ENCODE measurements at places on chromosomes 5 and 9.
A peak's percentile ranks its signal among the peaks of the same experiment; 100 is the strongest.

DNA sequence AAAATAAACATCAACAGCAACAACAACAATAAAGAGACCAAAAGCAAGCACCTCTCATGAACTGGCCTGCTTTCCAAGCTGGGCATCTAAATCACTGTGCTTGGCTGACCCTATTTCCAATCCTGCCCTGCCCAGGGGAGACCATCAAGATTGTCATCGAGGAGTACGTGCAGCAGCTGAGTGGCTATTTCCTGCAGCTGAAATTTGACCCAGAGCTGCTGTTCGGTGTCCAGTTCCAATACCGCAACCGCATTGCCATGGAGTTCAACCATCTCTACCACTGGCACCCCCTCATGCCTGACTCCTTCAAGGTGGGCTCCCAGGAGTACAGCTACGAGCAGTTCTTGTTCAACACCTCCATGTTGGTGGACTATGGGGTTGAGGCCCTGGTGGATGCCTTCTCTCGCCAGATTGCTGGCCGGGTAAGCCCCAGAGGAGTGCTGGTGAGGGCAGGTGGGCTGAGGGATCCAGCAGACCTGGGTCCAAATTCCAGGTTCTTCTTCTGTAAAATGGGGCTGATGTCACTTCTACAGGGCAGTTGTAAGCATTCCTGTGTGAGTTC is 15.6 kb downstream of the PTGS1 start:
- no peak for DNase-seq

DNA sequence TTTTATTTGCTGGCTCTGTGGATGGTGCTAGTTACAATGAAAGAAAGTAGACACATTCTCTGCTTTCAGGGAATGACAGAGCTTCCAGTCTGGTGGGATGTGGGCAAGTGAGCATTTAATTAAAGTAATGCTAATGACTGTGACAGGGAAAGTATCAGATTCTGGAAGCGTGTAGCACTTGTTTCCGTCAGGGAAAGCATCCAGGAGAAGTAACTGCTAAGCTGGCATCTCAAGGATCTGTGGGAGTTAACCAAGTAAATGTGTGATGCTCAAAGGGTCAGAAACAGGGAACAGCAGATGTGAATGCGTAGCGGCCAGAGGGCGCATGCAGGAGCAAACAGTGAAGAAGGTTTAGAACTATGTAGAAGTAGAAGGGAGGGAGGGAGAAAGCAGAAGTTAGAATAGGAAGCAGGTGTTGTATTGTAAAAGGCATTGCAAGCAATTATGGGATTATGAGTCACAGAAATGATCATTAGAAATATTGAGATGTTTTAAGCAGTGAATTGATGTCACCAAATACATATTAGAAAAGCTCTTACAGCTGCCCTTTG is 12.2 kb downstream of the KLHL9 start:
- no peak for DNase-seq

DNA sequence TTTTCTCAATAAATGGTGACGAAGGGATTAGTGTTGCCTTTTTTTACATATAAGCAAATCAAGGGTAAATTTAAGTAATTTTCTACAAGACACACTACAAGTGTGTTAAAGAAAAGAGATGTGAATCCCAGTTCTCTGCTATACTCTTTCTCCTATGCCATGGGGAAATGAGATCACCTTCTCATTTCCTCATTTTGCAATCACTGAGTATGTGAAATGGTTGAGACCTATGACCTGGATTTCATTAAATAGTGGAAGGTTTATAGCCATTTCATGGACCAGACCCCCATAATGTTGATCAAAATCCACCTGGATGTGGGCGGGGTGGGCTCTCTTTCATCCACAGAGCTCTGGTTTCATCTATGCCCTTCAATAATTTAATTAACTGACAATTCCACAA is 66.9 kb upstream of the SLIT3 start:
- DNase-seq: no peak

- peak; percentile 10 for DNase-seq
Observed at GRCh38 chr9:104765138-104765537, 1.2 kb downstream of the NIPSNAP3B start.

- no peak for DNase-seq
Observed at GRCh38 chr9:29211003-29211579, 1637.8 kb upstream of the C9orf72 start.

DNA sequence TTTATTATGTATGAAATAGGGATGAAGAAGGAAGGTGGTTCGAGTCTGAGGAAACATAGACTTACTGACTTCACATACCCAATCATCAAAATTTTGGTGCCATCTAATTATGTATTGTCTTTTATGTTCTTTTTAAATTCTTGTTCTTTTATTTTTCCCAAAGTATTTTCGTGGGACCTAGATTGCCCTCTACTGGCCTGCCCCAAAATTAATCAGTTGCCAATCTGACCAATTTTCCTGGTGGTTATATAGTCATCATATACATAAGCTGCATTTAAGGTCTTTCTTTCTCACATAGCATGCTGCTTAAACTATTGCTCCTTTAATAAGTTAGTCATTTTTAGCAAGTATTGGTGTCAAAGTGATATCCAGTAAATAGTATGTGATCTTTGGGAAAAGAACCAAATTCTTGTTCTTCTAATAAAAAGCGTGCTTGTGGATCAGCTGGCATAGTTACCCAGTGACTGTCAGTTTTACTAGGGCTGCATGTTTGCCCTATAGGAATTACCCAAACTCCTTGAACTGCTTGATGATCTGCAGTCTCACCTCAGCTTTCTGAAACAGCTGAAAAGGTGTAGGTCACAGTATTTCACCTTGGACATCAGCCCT is 223.5 kb downstream of the SH3GL2 start:
- no peak for DNase-seq

DNA sequence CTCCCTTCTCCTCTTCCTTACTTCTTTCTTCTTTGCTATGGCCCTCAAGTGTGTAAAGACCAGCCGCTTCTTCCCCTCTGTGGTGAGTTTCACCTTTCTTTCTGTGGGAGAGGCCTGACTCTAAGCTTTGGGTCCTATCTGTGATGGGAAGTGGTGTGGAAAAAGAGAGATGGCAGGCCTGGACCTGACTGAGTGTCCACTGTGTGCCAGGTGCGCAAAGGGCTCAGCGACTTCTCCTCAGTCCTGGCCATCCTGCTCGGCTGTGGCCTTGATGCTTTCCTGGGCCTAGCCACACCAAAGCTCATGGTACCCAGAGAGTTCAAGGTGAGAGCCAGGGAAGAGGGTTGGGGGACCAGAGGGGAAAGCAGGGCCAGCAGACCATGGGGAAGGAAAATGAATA is 5.9 kb downstream of the SLC4A9 start:
- no peak for DNase-seq

DNA sequence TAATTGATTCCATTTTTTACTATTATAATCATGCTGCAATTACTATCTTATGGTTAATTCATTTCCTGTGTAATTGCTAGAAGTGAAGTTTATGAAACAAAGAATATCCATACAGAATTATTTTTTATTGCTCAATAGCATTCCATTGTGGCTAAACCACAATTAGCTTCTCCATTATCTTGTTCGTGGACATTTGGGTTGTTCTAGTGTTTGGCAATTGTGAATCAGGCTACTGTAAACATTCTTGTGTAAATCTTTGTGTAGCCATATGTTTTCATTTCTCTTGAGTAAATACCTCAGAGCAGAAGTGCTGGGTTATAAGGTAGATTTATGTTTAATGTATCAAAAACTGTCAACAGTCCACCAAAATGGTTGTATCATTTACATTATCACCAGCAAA is 341.1 kb downstream of the MAT2B start:
- DNase-seq: peak; percentile 49

GRCh38 chr5:63011158-63011557 is 432.5 kb downstream of the LRRC70 start:
- no peak for DNase-seq

DNA sequence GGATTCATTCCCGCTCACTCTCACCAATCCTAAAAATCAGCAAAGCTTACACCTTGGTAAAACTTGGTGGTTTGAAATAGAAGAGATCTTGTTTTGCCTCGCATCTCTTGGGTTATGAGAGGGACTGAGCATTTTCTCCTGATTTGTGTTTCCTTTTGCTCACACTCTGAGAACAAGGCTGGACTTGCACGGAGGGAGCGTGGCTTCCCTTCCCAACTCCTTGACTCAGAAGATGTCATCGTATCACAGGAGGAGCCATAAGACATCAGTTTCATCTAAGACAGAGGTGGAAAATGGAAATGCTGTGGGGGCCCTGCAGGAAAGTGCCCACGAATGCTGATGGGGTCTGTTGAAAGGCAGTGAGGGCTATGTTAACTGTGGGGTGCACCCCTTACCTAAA is 37.4 kb downstream of the CTSL start:
- DNase-seq: no peak

- no peak for DNase-seq
Observed at GRCh38 chr5:123387313-123387712, 35.9 kb downstream of the CEP120 start.

- DNase-seq: no peak
Observed at GRCh38 chr5:171649075-171649401, 136.6 kb upstream of the SMIM23 start.

DNA sequence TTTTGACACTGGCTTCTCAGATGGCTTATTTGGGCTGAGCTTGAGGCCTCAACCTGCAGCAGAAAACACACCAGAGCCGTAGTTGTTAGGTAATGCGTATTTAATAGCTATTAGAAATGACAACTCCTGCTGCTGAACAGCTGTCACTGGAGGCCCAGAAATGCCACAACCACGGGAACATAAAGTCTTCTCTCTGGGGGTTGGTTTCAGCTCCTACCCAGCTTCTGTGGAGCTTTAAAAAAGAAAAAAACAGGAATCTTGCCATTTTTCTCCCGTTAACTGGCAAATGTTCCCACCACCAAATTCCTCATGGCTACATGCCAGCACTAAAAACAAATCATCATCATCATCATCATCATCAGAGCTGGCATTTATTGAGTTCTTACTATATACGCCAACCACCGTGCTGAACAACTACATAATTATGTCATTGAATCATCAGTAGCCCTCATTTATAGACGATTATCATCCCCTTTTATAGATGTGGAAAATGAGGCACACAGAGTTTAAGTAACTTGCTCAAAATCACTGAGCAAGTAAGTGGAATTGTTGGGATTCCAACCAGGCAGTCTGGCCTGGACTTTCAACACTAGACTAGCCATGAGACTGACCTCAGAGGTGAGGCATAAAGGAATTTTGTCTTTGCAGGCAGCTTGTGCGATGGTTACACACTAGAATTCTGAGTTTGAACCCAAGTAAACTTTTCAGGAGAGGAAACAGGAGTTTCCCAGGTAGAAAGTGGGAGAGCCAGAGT is 185.3 kb upstream of the WWC1 start:
- DNase-seq: peak; percentile 85

GRCh38 chr9:75505654-75506053 is 384.8 kb upstream of the PCSK5 start:
- no peak for DNase-seq

DNA sequence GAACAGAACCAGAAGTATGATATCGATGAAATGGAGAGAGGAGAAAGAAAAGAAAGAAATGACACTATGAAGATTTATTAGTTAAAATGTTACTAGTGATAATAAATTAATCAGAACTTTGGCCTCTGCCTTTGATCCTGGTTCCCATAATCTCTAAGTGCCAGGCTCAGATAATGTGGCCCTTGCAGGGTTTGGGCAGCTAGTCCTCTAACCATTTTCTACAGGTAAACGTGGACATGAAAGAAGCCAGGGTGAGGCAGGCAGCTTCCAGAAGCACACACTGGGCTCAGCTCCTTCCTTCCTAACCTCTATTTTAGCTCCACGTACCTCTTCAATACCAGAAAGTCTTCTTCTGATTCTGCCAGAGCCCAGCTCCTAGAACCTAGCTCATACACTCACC is 30.6 kb downstream of the SYK start:
- no peak for DNase-seq

DNA sequence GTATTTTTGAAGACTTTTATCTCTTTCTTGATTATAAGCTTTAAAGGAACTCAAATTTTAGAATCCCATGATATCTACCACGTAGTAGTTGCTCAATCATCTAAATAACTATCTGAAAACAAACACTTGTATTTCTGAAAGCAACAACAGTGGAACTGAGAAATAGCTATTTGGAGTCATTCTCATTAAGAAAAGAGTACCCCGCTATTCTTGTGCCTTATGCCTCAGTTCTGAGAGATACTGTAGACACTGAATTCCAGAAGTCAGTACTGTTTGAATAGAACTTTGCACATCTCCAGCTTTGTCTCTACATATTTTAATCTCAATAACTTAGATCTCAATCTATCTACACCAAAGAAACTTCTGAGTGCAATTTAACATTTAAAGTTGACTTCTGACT is 11.4 kb downstream of the CHD1 start:
- DNase-seq: no peak

GRCh38 chr5:168528521-168529373 is at the start of gene FBLL1:
FBLL1 (plus strand) TSS chr5:168529305; CDS start chr5:168529505, 200 bp downstream.
- peak; percentile 42 for DNase-seq

- no peak for DNase-seq
Observed at GRCh38 chr5:15248731-15249130, 251.2 kb upstream of the FBXL7 start.

GRCh38 chr9:82991671-82992070 is 71.3 kb downstream of the RASEF start:
- DNase-seq: peak; percentile 22

- peak; percentile 25 for DNase-seq
Observed at GRCh38 chr5:142388696-142389095, 63.9 kb upstream of the SPRY4 start.

DNA sequence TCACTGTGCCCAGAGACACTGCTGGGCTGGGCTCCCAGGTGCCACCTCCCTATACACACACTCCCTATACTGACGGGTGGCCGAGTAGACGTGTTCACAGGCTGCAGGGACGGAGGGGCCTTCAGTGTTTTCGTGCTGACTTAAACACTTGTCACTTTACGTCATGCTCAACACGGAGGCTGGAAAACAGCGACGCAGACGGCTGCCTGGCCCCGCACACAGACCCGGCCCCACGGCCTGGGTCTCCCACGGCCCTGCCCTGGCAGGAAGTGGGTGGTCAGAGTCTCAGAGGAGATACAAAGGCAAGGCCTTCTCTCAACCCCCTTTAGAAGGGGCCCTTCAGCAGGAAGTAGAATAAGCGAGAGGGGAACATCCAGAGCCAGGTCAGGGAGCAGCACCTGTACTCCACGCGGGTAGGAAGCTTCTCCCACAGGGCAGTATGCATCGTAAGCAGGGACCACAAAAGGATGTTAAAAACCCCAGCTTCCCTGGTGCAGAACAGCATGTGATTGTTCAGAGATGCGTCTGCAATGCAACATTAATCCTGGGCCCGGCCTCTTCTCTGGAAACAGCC is 11.9 kb upstream of the TBC1D9B start:
- DNase-seq: no peak

GRCh38 chr9:93346231-93347112 is 105.0 kb upstream of the FAM120A start:
- DNase-seq: peak; percentile 7

DNA sequence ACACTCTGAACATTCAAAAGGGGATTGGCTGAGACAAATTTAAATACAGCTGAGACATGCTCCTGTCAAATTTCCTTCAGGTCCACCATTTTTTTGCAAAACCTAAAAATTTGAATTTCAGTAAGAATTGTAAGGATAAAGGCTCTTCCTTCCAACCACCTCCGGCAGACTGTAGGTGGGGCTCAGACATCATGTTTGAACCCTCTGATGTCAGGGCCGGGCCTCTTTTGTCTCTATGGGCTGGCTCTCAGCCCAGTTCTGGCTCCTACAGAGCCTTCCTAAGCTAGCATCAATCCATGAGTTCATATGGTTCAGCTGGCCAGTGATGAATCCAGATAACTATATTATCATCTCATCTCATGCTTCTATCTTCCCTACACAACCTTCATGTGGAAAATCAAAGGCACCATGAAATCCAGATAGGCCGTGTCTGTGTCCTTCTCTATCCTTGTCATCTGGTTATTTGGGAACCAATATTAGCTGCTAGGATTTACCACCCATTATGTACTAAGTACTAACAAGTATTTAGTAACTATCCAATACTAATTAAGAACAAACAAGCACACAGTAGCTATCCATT is 44.2 kb downstream of the NIPSNAP3B start:
- DNase-seq: peak; percentile 65

Data from fibroblast of skin of scalp (primary cell).